Cortex of kidney (tissue), 1 donor: ENCODE measurements at places on chromosomes 13 and 19.

DNA sequence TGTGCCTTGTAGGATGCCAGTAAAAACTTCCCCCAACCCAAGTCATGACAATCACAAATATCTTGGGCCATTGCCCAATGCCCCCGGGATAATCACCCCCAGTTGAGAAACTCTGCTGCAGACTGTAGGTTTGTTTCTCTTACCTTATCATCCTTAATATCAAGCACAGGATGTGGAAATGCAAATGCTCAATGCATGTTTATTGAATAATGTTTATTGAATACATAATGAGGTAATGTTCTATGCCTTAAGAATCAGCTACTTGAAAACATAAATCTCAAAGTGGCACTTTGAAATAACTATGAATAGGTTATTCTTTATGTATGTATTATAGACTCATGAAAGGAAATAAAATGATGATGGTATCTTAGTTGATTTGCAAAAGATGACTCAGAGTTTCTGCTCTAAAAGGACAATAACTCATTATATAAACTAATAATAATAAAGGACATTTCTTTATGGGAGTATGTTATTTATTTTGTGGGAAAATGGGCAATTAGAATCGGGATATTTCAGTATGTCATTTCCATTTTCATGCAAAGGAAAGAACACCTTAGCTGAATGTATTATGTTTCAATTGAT is 414.2 kb downstream of the EFNB2 start:
- DNase-seq, result no peak

DNA sequence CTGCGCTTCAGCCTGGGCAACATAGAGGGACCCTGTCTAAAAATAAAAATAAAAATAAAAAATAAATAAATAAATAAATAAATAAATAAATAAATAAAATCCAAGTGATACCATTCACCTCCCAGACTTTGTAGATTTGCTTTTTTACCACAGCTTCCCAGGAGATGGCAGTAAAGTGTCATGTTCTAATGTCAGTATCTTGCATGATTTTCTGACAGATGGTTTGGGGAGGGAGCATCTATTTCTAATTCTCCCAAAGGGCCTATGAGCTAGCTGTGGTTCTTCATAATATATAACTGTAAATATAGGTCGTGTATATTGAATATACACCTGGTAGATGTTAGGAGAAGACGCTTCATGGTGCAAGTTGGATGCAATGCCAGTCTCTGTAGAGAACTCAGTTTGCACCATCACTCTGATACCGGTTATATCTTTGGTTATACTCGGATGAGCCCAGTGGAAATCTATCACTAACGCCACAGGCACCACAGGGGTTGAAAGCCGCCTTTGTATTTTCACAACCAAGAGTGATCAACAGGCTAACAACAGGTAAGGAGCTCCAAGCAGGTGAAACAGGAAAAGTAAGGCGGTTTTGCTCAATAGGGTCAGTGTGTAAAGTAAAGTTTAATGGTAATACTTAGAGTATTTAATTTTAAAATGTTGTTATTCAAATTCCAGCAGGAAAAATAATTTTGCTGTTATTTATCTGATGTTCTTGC is 13.9 kb downstream of the APLP1 start:
- no peak for DNase-seq

GRCh38 chr13:48806522-48806921 is 152.8 kb downstream of the CYSLTR2 start:
- DNase-seq, result no peak

GRCh38 chr19:8251025-8251472 is 41.9 kb downstream of the CERS4 start:
- no peak for DNase-seq

- no peak for DNase-seq
Observed at GRCh38 chr13:29532116-29532515, 63.4 kb downstream of the SLC7A1 start.

DNA sequence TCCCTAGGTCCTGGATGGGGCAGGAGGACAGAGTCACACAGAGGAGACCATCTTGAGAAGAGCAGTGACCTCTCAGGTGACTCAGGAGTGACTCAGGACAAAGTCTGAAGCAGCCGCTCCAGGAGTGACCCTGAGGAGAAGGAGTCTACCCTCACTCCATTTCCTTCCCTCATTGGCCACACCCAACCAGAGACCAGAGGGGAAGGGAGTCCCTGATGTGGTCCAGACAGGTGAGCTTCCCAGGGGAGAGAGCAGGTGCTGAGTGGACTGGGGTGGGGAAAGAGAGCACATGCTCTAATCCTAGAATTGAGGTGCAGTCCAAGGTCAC is 75.5 kb upstream of the MEDAG start:
- DNase-seq, result no peak

DNA sequence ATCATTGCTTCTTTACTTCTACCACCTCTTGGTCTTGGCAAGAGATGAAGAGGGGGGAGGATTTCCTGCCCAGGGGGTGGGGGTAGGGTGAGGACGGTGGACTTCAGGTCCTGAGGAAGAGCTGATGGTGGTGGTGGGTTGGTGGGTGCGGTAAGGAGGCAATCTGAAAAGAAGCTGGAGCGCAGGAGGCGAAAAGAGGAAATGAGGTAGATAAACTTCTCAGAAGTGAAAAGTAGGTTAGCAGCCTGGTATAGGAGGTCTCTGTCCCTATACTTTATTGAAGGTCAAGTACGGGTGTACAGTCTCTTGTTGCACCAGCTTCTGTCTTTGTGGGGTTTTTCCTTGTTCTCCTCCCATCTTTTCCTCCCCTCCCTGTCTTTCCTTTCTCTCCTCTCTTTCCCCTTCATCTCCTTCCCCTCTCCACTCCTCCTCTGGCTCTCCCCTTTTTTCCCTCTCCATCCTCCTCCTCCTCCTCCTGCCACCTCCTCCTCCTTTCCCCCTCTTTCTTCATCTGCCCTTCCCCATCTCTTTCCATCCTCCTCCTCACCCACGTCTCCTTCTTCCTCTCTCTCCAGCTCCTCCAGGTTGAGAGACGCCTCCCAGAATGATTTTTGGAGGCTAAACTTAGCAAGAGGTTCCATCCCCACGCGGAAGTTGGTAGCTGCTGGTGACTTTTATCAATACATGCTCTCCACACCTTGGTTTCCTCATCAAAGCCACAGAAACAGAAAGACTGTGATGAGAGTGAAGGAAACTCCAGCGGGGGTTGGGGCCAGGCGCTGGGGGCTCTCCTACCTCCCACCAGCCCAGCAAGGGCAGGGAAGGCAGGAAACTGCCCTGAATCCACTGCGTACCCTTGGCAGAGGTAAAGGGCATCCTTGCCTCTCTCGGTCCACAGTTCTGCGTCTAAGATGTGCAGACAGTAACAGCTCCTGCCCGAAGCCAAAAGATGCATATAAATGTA is 15.3 kb downstream of the TNFSF14 start:
- no peak for DNase-seq

GRCh38 chr19:52601025-52601973 is 31.2 kb downstream of the ZNF701 start:
- no peak for DNase-seq

GRCh38 chr19:5290336-5291262 is 50.0 kb downstream of the PTPRS start:
- no peak for DNase-seq

DNA sequence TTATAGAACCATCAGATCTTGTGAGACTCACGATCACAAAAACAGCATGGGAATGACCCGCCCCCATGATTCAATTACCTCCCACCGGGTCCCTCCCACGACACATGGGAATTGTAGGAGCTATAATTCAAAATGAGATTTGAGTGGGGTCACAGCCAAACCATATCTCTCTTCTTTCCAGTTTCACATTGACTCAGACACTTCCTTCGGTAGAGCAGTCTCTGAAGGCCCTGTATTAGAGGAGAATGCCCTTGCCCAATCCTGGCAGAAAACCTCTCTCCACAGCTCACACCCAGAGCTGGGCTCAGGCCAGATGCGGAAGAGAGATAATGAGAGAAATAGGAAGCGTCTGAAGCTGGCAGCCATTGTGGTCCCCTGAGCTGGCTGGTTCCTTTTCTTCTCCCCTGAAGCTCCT is 72.4 kb upstream of the CLDN10 start:
- DNase-seq, result no peak

- DNase-seq, result no peak
Observed at GRCh38 chr19:51044327-51044726, 9.5 kb upstream of the KLK12 start.
